ENCODE measurements at places on chromosomes 6 and 20.

GRCh38 chr6:49692534-49692933 is 20.8 kb downstream of the CRISP2 start:
- no peak for DNase-seq

DNA sequence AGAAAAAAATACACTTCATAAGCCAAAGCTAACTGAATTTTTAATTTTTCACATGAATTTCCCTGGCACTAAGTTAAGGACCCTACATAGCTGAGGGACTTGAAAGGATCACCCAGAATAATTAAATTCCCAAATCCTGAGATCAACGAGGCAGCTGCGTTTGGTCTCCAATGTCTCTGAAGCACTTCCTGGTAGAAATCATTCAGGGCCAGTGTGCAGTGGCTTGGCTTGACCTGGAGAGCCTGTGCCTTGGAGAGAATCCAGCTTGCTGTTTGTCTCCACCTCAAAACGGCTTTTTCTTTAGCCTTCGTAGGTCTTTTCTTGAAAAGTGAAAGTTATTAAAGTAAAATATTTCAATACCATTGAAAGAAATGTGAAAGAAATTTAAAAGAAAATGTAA is 92.4 kb downstream of the SMOC2 start:
- no peak for DNase-seq

GRCh38 chr6:28651161-28651560 is 125.5 kb downstream of the GPX5 start:
- no peak for DNase-seq

GRCh38 chr6:3748208-3749066 is 3.1 kb downstream of the PXDC1 start:
- no peak for DNase-seq

- DNase-seq = no peak
These were observed 254.7 kb downstream of the FARS2 start for GRCh38 chr6:5516036-5516435.

GRCh38 chr6:134437376-134437775 is 119.5 kb upstream of the SGK1 start:
- no peak for DNase-seq

DNA sequence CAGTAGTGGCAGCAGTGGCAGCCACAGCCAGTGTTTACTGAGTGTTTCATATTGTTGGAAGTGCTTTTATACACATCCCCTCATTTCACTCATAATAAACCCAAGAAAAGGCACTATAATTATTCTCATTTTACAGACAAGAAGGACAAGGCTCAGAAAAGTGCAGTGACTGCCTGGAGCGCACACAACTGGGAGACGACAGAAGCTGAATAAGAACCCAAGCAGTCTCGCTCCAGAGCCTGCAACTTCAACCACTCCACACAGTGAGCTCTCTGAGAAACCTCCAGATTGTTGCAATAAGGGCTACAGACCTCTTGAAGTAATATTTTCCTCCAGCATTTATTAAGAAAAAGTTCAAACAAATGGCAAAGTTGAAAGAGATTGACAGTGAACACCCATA is 76.9 kb downstream of the PLCG1 start:
- DNase-seq = no peak

DNA sequence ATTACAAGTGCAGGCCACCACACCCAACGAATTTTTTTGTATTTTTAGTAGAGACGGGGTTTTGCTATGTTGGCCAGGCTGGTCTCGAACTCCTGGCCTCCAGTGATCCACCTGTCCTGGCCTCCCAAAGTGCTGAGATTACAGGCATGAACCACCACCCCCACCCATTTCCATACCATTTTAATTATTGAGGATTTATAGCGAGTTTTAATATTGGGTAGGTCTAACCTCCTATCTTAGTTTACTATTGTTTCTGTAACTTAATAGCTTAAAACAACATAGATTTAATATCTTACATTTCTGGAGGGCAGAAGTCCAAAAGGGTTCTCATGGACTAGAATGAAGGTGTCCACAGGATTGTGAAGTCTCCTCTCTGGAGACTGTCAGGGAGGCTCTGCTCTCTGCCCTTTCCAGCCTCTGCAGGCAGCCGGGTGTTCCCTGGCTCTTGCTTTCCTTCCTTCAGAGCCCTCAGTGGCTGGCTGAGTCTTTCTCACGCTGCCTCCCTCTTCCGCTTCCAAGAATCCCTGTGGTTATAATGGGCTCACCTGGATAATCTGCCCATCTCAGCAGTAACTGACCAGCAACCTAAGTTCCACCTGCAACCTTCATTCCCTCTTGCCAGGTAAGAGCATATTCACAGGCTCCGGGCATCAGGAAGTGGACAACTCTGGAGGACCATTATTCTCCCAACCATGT is 18.6 kb upstream of the BCAS4 start:
- no peak for DNase-seq

DNA sequence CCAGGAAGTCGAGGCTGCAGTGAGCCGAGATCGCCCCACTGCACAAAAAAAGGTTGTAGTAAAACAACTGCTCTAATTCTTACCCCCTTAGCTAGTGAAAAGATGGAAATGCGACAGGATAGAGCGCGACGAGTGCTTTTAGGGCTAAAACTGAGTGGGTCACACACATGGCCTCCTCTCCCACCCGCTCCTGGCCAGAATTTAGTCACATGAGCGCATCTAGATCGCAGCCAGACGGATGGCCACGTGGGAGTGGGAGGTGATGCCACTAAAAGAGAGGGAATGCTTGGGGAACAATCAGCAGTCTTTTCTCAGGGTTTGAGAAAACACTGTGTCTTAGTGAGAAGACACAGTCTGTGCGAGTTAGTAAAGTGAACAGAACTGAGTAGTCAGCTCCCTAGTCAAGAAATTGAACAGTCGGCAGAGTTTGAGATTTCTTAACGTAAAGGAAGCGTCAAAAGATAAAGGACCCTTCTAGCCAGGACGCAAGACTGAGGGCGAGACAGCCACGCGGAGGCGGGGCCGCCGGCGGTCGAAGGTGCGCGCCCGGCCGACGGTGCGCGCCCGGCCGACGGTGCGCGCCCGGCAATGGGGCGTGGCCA is 664 bp upstream of the ACTR5 start:
- DNase-seq = no peak

GRCh38 chr6:170251776-170252571 is 38.9 kb downstream of the DLL1 start:
- no peak for DNase-seq

GRCh38 chr6:75149240-75149639 is 56.6 kb downstream of the COL12A1 start:
- DNase-seq = no peak

DNA sequence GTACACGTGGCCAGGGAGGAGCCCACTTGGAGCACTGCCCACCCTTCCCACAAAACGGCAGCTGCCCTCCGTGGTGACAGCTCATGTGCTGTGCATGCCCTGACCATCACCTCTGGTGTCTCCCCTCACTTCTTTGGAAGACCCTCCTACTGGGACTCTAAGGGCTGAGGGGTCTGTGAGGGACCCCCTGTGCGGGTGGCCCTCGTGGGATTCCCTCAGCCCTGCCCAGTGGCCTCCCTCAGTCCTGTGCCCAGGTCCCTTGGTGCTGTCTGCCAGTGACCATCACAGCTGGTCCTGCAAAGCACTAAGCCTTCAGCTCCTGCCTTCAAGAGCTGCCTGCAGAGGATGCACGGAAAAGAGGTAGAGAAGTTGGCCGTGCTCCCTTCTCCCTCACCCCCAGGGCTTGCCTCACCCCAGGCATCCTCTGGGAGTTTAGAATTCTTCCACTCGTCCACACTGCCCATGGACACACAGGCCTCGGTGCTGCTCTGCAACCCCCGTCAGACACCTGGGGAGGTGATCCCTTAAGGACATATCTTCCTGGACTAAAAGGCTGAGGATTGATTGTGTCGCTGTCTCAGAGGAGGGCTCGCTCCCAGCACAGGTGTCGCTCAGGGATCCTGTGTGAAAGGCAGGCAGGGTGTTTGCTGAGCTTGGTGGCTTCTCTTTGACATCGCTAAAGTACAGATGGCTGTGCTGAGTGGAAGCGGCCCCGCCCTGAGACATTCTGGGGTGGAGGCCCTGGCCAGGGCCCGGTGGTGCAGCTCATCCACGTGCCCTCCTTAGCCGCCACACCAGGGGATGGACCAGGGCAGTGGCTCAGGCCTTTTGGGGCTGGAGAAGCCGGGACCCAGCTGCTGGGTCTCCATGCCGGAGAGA is 119.5 kb upstream of the FRMD1 start:
- no peak for DNase-seq

DNA sequence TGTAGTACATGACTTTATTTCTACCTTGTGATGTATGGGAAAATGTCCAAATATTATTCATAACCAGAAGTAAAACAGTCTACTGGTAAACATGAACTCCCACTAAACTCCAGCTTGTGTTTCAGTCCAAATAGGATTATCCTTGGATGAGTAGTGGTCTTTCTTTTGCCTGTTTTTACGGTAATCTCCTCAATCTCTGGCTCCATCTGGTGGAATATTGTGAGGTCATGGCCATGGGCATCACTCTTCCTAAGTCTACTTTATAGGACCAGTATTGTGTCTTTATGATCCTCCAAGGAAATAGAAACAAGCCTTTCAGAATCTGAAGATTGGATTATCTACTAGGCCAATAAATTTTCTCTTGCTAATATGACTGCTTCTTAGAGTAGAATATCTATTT is 505.0 kb downstream of the BMP2 start:
- no peak for DNase-seq

DNA sequence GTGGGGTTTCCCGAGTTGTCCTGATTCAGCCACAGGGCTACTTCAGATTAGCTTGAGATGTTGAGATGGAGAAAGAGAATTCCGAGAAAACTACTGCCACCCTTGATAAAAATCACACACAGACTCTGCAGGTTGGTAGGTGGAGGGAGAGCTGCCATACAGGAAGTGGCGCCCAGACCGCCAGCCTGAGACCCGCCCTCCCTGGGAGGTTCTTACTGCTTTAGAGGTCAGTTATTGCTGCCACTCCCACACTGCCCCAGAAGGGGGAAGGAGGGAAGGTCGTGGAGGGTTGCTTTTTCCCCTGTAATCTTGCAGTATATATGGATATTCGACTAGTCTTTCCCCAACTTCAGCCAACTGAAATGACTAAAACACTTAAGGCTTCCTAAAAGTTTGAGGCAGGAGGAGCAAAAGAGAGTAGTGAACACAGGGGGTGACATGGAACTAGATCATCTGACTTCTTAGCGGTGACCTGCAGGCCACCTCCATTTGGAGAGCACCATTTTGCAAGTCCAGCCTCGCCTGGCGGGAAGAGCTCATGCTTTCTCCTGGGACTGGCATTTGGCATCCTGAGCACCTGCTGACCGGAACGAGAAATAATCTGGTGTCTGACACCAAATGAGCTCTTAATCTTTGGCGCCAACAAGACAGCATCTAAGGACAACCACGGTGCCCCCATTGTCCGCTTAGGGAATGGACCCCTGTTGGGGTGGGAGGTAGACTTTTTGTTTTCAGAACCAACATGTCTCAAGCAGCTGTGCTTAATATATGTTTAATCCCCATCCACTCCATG is 35.7 kb upstream of the SLC22A1 start:
- DNase-seq = no peak

- no peak for DNase-seq
These were observed 125.8 kb downstream of the MRPL14 start for GRCh38 chr6:44001318-44002066.

DNA sequence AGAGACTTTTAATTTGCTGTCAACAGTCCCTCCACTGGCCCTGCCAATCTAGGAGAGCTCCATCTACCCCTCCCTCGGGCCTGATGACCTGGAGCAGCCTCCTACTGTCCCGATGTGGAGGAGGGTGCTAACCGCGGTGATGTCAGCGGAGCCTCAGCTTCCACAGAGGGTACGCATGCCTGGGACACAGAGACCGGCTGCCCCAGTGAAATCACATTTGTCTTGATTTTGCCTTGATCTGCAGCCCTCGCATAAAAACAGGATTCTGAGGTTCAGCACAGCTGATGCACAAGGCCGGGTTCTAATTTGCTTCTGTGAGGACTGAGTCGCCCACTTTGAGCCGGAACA is 77.6 kb downstream of the STK35 start:
- no peak for DNase-seq

- no peak for DNase-seq
These were observed 113.5 kb upstream of the SUPT3H start for GRCh38 chr6:45491048-45491735.

GRCh38 chr6:22828179-22829062 is 259.1 kb downstream of the HDGFL1 start:
- DNase-seq = no peak

DNA sequence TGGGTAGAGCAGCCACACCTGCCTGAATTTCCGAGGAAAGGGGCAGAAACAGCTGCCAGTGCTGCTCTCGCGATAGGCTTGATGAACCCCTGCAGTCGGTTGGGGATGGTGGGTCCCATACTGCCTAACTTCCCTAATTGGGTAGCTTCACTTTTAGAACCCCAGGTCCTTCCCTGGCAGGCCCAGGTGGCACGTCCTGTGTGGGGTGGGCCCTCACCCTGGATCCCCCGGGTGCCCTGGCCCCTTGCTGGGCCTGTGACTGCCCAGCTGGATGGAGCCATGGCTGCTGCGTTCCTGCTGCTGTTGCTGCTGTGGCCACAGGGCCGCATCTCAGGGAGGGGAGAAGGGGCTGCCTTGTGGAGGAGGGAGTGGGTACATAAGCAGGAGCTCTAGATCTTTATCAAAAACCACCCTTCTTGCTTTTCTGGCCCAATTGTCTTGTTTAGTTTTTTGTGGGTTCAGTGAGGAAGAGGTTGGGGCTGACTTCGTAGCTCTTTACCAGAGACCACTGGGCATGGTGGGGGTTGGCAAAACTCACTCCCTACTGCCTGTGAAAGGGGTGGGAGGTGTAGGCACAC is 19.2 kb downstream of the TREML4 start:
- DNase-seq = no peak

DNA sequence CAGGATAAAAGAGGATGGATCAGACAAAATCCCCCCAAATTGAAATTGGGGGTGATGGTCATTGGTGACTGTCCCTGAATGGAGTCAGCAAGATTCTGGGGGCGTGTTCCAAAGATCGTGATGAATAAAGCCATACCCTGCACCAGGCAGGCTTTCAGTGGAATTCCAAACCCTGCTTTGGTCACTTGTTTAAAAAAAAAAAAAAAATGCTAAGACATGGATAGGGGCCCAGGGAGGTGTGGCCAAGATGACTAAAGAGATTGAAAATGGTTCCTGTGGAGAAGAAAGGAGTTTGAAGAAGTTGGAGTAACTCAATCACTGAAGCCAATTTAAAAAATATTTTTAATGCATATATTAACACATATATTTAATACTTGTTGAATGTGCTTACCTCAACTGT is 161.4 kb upstream of the KCNG1 start:
- DNase-seq = no peak

DNA sequence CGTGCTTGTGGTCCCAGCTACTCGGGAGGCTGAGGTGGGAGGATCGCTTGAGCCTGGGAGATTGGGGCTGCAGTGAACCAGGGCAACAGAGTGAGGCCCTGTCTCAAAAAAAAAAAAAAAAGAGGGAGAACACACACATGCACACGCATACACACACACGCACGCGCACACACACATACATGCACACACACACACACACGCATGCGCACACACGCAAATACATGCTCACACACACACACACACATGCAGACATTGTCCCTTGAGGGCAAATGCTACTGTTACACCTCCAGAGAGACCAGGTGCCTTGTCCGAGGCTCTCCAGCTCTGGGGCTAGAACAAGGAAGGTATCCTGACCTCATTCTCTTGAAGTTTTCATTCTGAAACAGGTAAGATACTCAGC is 64.5 kb downstream of the RAB44 start:
- no peak for DNase-seq

GRCh38 chr6:33985313-33985751 is 160.6 kb downstream of the GRM4 start:
- no peak for DNase-seq

GRCh38 chr6:19866985-19867627 is 29.9 kb downstream of the ID4 start:
- DNase-seq = no peak

GRCh38 chr20:1015181-1015580 is 13.1 kb upstream of the RSPO4 start:
- no peak for DNase-seq
